Naive B cell (primary cell): ENCODE measurements at places on chromosomes 1 and 21.

DNA sequence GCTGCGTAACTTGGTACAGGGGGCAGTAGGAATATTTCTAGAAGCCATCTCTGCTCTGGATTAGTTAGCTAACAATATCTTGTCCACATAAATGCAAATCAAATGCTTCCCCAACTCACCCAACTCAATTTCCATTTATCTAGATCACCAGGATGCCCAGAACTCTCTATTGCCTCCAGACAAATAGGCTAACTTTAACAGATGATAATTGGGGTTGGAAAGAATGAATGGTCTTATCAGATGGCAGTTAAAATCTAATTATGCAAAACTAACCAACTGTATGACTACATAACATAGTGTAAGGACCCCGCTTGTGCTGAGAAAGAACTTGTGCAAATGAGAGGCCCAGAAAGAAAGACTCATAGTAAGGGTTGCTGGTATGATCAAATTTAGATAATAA, 1024.8 kb downstream of the PLA2G4A start:
- DNase-seq: no peak

GRCh38 chr1:108017698-108018097, 52.7 kb upstream of the VAV3 start:
- DNase-seq: no peak

- peak; percentile 24 for DNase-seq
These were observed 15.0 kb upstream of the TGFB2 start for GRCh38 chr1:218330043-218330623.

- DNase-seq: no peak
These were observed 175.8 kb downstream of the TYW3 start for GRCh38 chr1:74908797-74909196.

- DNase-seq: no peak
These were observed 66.0 kb upstream of the BACH1 start for GRCh38 chr21:29232530-29233255.

- DNase-seq: no peak
These were observed 3.8 kb upstream of the NFYC start for GRCh38 chr1:40687661-40688060.

DNA sequence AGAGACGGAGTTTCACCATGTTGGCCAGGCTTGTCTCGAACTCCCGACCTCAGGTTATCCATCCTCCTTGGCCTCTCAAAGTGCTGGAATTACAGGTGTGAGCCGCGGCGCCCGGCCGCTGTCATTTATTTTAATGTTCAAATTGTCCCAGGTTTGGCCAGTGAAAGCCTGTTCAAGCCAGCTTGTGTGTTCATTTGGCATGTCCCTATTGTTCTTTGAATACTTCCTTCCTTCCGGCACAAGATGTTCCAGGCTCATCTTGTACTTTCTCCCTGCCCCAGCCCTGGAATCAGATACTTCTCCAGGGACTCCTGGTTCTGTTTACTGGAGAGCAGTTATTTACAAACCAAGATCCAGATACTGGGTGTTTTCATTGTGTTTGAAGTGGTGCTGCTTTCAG, 37.0 kb downstream of the ZBTB8B start:
- no peak for DNase-seq

- no peak for DNase-seq
These were observed 5.0 kb downstream of the LAPTM5 start for GRCh38 chr1:30752651-30752908.

DNA sequence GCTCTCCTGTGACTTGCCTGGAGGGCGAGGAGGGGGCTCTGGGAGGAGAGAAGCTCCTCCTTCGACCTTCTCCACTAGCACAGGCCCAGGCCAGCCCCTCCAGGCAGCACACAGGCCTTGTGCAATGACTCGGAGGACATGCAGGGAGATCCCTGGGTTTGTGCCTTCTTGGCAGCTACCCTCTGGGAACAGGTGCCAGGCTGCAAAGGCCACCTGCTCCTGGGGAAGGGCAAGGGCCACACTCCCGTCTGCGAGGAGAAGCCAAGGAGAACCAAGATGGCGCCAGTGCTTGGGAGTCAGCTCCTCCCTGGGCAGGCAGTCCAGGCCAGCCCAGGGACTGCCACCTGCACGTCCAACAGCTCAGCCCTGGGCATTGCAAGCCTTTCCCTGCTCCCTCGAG, 15.3 kb downstream of the CASZ1 start:
- no peak for DNase-seq

GRCh38 chr1:99069146-99069545, 64.5 kb upstream of the PLPPR5 start:
- no peak for DNase-seq

DNA sequence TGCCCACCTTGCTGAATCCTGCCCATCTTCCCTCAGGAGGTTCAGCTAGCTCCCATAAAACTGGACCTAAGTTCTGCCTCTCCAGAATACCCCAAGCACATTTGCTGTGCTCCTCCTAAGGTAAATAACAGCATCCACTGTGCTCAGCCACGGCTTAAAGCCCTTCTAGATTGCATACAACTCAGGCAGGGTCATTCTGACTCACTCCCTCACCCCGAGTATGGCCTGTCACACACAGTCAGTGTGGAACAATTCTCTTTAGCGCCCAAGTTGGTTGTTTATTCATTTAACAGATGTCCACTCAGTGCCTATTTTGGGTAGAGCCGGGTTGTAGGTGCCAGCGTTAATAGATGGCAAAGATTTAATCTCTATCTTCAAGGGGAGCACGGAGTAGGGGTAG, 147.5 kb upstream of the EDN2 start:
- DNase-seq: no peak
